ENCODE measurements at places on chromosomes 3 and 15.

- no peak for DNase-seq
These were observed 7.3 kb upstream of the RHOV start for GRCh38 chr15:40881351-40881750.

GRCh38 chr15:47762621-47763020 is 45.3 kb downstream of the SEMA6D start:
- no peak for DNase-seq

DNA sequence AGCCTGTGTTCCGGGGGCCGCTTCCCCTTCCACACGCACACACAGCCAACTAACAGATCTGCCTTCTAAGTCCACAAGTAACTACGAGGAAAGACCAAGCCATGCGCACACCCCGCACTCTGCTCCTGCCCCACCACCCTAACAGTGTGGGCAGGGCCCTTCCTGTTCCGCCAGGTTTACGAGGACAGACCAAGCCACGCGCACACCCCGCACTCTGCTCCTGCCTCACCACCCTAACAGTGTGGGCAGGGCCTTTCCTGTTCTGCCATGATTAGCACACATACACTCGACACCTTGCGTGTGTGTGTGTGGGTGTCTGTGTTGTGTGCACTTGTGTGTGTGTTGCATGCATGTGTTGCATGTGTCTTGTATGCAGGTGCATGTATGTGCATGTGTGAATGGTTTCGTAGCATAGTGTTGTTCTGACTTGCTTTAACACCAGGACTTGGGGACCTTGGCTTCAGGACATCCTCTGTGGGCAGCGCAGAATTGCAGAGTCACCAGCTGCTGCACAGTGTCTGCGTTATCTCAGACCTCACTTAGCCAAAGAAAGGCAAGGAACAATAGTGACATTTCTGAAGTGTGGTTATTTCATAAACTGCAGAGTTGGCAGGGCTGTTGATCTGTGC is 114.4 kb downstream of the CHSY1 start:
- DNase-seq, result no peak

DNA sequence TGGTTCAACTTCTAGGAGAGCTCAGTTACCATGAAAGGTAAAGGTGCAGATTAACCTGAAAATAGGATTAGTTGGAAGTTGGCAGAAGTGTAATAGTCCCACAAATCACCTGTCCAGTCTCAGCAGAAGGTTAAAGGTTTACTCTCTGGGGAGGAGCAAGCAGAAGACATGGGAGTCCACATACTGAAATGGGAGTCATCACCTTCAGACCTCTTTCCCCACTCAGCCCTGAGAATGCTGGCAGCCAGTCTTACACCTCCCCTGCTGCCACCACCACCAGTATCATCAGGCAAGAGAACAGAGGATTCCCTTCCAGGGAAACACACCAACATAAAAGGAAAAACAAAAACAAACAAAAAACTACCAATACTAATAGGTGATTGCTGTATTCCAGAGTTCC is 13.8 kb upstream of the PLA2G4D start:
- DNase-seq, result no peak

GRCh38 chr3:196621611-196622010 is 17.9 kb upstream of the NRROS start:
- DNase-seq, result no peak

- no peak for DNase-seq
These were observed 80.4 kb upstream of the GCNT3 start for GRCh38 chr15:59531066-59531675.

GRCh38 chr3:127029658-127030507 is 47.0 kb downstream of the PLXNA1 start:
- DNase-seq, result no peak

GRCh38 chr3:140162551-140162950 is 227.6 kb downstream of the CLSTN2 start:
- no peak for DNase-seq

GRCh38 chr3:116413319-116413718 is 32.0 kb downstream of the LSAMP start:
- DNase-seq, result no peak

GRCh38 chr15:48411971-48412591 is 80.9 kb downstream of the DUT start:
- no peak for DNase-seq

DNA sequence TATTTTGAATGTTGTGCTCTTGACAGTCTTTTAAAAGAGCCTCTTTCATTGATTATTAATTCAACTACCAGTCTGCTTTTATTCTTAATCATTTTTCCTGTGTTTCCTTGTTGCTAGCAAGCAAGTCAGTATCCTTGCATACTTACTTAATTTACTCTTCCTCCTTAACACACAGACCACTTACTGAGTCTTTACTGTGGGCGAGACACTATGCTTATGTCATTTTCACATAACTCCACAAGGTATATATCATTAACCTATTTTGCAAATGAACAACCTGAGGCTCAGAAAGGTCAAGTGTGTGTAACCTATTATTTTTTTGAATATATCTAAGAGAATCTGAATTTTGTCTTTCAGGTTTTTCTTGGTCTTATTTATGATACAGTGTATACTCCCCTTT is 130.9 kb downstream of the WDR76 start:
- no peak for DNase-seq

DNA sequence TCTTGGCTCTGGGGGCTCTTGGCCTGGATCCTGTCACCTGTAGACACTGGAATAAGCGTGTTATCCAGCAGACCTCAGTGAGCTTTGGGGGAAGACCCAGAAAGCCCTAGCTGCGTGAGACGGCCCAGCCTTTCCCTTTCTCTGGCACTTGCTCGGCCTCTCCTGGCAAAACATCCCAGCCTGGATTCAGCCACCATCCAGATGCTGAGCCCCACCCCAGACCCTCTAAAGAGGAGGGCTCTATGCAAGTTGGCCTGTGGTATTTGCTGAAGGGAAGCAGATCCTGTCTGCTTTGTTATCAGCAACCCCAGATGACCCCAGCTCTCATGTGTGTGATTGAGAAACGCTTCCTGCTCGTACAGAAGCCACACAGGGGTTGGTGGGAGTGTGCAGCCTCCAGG is 267.2 kb downstream of the FAM43A start:
- DNase-seq, result no peak

- DNase-seq, result no peak
These were observed 70.0 kb downstream of the MTHFS start for GRCh38 chr15:79826800-79827199.

Measured in A549 (cell line).